Left renal pelvis (tissue), 4 donors: ENCODE measurements at places on chromosomes 12 and 14.

- no peak for DNase-seq
These were observed 250.4 kb downstream of the SOX5 start for GRCh38 chr12:23699031-23699430.

DNA sequence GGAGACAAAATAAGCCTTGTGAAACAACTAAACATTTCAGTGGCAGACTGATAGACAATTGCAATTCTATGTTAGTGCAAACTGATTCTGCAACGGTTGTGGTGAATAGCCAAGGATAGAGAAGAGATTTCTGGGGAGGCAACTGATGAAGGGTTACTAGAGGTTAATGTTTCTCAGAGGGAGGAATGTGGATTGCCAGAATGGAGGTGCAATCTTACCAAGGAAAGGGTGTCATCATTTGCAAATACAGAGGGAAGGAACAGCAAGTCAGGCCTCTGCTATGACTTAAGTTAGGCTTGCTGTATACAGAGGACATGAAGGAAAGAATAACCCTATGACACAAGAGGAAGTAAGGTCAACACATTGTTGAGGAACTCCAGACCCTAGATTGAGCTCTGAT, 35.8 kb downstream of the CCDC175 start:
- DNase-seq, result no peak

DNA sequence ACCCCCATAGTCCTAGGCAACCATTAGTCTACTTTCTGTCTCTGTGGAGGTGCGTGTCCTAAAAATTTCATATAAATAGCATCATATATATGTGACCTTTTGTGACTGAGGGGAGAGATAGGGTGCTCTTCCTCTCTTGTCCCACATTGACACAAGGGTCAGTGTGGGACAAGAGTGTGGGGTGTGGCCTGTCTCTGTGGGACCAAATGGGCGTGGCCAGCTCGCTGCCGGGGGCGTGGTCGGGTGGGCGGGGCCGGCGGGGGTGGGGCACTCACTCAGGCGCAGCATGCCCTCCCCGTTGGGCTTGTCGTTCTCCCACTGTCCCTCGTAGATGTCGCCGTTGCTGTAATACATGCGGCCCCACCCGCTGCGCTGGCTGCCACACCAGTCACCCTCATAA, 15.5 kb downstream of the MORN3 start:
- no peak for DNase-seq

- no peak for DNase-seq
These were observed 240.3 kb upstream of the PELI2 start for GRCh38 chr14:55877942-55878341.

GRCh38 chr12:51071663-51072062, 11.7 kb downstream of the CSRNP2 start:
- DNase-seq, result no peak
